ENCODE measurements at places on chromosomes 7 and 10.

DNA sequence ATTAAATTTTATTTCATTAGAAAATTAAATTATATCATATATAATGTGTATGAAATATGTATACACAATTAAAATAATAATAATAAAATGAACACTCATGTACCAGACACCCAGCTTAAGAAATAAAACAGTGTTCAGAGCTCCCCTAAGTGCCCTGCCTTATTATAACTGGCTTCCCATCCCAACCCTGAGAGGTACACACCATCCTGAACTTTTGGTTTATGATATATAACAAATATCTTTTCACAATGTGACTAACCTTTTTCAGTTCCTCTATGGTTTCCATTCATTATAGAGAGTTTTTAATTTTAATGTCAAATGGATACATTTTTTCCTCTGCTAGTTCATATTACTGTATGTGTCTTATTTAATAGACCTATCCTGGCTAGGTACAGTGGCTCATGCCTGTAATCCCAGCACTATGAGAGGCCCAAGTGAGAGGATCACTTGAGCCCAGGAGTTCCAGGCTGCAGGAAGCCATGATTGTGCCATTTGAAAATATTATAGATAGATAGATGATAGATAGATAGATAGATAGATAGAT, 24.0 kb upstream of the STEAP2 start:
- DNase-seq = no peak

DNA sequence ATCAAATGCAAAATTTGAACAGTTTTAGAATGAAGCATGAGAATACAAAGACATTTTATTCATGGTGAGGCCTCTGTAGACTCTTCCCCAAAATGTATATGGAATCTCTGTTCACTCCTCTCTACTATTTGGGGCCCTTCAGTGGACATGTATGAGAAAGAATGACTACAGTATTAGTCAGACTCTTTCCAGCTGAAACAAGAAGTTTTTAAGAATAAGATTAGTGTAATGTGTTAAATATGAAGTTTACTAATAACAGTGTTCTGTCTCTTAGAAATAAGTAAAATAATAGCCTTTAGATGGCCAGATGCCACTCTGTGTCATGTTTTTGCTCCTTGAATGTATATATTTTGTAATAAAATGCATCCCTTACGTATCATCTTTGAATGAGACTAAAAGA, 585.6 kb downstream of the SUGCT start:
- DNase-seq = no peak

GRCh38 chr10:27349987-27350386, 109.4 kb upstream of the ACBD5 start:
- no peak for DNase-seq

DNA sequence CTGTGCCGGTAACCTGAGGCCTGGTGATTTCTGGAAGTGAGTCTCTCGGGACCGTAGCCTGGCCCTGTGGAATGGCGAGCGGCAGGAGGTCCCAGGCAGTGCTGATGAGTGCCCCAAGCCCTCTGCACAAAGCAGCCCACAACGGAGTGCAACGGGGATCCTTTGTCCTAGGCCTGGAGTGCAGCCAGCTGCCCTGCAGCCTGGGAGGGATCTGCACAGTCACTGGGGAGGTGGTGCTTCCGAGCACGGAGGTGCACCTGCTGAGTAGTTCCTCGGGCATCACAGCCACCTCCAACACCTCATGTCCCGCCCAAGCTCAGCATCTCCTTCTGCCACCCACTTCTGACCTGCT, 162.8 kb upstream of the ZMIZ1 start:
- DNase-seq = no peak

DNA sequence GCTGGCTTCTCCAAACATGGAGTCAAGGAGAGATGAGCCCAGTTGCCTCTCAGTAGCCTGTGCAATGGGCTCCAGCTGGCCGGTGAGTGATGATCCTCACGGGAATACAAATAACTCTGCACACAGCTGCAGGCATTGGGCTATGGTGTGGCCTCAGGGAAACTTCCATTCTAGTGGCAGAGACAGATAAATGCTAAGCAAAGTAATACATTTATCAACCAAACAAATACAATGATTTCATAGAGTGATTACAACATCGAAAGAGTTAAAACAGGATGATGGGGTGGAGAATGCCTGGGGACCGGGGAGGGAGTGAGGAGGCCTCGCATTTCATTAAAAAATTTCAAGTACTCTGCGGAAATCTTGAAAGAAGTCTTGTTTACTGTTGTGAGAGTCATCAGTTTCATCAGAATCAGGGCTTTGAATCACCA, 15.0 kb upstream of the AKR1B1 start:
- DNase-seq = no peak

DNA sequence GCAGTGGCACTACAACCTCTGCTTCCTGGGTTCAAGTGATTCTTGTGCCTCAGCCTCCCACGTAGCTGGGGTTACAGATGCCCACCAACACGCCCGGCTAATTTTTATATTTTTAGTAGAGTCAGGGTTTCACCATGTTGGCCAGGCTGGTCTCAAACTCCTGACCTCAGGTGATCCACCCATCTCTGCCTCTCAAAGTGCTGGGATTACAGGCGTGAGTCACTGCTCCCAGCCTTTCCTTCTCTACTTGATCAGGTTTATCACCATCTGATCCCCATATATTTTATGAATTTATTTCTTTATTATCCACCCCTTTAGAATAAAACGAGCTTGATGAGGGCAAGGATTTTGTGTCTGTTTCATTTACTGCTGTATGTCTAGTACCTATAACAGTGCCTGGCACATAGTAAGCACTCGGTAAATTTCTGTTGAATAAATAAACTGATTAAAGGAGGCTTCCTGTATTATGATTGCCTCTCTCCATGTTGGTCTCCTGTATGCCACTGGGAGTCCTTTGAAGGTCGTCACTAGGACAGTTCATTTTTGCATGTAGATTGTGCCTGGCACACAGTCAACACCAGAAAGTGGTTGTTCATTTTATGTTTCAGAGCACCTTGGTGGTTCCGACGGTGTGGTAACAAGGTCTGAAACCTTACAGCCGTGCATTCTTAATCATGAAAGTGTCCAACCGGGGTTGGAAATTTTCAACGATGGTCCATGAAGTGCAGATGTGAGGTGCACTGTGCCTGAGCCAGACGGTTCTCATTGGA, 9.6 kb upstream of the EIF3A start:
- DNase-seq = peak; percentile 82

- DNase-seq = no peak
These were observed 537.1 kb upstream of the FOXK1 start for GRCh38 chr7:4144811-4145510.

DNA sequence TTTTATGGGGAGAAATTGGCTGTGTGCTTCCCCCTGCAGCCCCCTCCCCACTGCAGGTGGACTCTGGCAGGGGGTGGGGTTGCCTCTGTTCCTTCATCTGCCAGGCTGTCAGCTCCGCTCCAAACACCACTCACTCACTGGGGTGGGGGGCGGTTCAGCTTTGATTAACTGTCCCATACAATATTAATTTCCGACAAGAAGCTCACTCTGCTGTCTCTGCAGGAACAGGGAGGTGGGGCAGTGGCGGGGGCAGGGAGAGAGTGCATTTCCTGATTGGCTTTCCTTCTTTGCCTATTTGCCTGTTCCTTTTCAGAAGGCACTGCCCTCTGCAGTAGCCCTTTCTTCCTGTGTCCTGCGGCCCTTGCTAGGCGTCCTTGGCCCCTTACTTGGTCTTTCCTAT, 500.8 kb downstream of the PLXNA4 start:
- no peak for DNase-seq

DNA sequence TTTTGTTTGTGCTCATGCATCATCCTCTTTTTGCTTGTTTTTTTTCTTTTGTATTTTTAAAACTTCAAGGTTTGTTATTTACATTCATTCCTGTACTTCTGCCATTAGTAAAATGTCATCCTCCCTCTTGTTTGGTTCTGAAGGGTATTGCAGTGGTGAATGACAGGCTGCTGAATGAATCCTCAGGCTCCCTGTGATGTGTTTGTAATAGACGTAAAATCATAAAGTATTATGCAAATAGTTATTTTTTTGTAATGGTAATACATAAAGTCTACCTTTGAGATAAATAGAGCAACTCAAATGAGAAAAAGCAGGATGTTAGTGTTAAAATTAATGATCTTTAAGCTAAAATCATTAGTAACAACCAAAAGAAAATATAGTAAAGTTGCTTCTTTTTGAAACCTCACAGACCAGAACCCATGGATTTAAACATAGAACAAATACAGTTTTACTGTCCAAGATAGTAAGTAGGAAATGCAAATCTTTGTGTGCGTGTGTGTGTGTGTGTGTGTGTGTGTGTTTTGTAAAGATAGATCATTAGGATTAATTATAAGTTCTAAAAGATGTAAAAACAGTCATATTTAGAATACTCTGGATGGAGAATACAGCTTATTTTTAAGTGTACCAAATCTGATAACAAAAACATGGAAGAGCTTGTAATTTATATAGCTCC, 4.5 kb downstream of the GLCCI1 start:
- DNase-seq = no peak

DNA sequence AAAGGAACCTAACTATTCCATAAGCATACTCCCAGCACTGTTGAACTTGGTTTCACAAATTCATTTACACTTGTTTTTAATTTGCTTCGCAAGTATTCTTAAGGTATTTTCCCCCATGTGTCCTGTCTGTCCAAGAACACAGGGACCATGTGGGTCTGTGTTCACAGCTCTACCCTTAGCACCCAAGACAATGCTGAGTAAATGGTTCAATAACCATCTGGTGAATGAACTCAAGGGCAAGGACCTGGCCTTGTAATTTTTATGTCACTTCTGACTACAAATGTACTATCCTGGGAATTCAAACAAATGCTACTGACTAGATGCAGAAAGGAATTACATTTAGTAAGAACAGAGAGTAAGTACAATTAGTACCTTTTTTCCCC, 43.0 kb upstream of the SLIT1 start:
- no peak for DNase-seq

- no peak for DNase-seq
These were observed 34.9 kb downstream of the TBATA start for GRCh38 chr10:70750156-70750703.

DNA sequence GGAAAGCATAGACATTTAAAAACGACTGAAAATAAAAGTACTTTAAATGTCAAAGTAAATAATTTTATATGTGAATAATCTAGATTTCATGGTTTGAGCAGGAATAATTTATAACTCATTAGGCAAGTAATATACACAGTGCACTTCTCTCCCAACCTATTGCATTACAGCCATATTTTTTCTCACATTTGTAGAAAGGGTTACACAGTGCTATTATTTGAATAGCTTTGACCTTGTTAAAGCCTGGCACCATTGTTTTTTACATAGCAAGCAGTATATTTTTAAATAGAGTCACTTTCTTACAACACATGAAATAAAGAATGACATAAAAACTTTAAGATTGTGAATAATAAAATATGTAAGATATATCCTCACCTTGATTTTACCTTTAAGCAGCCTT, 969 bp downstream of the PPP1R3A start:
- DNase-seq = no peak

DNA sequence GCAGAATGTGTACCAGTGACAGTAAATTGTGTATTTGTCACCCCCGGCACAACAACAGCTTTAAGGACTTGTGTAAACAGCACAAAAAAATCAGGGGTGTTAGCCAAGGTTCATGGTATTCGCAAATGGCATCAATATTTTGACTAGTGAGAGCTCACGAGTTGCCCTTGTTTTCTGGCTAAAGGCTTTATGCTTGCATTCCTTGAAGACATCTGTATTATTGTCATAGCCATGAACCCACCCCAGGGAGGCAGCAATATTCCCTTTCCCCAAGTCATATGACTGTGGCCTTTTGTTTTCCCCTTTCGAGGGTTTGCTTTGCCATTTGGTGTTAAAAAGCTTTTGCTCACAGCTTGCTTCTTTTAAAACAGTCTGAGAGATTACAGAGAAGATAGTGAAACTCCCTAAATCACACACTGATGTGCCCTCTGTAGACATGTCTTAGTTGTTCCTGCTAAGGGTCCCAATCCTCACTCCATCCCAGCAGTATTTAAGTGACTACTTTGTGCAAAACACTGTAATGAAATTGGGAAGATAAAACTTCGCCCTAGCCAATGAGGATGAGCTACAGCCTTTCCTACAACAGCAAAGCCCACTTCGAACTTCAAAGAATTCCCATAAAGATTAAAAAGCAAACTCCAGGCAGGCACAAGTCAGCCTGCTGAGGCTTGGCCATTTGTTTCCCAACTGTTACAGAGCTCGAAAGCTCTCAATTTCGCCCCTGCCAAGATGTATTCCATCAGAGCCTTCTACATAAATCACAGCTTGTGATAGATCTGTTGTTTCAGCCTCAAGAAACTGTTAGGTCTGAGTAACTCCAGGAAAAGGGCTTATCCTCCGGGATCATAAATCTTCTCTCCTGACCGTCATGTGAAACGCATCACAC, 172.3 kb downstream of the ADAM12 start:
- DNase-seq = no peak

GRCh38 chr7:244974-245373, 45.0 kb upstream of the FOXL3 start:
- no peak for DNase-seq

GRCh38 chr10:47301833-47302232, 1.8 kb downstream of the GDF10 start:
- DNase-seq = no peak

GRCh38 chr10:36183056-36183455, 541.0 kb upstream of the FZD8 start:
- DNase-seq = no peak

- no peak for DNase-seq
These were observed 104.9 kb downstream of the KMT2E start for GRCh38 chr7:105118612-105119600.

DNA sequence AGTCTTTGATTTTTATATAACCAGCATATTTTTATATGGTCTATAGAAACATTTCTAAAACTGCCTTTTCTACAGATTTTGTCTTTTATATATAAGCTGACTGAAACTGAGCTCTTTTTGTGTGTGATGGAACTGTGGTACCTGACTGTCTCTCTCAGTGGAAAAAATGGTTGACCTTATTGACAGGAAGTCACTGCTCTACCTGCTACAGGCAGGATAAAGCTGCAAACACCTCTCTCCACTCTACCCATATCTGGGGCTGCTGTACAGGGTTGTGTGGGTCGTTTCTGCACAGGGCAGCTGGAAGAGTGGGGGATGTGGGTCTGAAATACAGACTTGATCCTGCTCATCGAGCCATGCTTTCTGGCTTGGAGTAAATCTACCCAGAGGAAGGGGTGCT, 48.5 kb downstream of the BBS9 start:
- DNase-seq = no peak

- DNase-seq = no peak
These were observed 141.2 kb downstream of the COBL start for GRCh38 chr7:51175316-51175991.

Data from activated CD4-positive, alpha-beta memory T cell treated with anti-CD3 and anti-CD28 coated beads for 36 hours (primary cell).